Epithelial cell of proximal tubule (primary cell): ENCODE measurements at places on chromosomes 16 and 17. TPM values are rescaled to one million over a fixed set of nuclear protein-coding genes. Genes with fewer than 3 reads are reported as not detected.
A peak's percentile ranks its signal among the peaks of the same experiment; 100 is the strongest.

The FOXL1 gene
- total RNA-seq = 11.6 and 14.6 TPM in 2 replicates

The KARS1 gene
- total RNA-seq = 180 and 261 TPM in 2 replicates

The EZH1 gene
- total RNA-seq = 6.9 and 14.4 TPM in 2 replicates

The RHBDL3 gene
- total RNA-seq = under 0.01 TPM in 1 of 2 replicates, not detected in the other

The SLC5A10 gene
- total RNA-seq = not detected in 2 replicates

The MYLK3 gene
- 0.07 TPM in 1 of 2 replicates, not detected in the other for total RNA-seq

The PTX4 gene
- total RNA-seq = not detected in 2 replicates

The LGALS3BP gene
- total RNA-seq = 258 and 338 TPM in 2 replicates

DNA sequence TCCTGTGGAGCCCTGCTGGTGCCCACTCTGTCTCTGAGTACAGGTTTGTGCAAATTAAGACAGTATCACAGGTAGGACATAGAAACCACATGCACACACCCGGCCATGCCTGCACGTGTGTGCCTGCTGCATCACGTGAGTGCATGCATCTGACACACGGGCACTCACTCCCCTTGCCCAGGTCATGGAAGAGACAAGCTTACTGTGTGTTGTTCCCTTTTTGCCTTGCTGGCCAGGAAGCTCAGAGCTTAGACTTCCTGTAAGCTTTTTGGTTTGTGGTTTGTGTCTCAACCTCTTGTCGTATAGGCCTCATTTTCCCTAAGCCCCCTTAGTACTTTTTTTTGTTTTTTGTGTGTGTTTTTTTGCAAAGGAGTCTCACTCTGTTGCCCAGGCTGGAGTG, 25.0 kb downstream of the ZNF469 start:
- DNase-seq = no peak

- DNase-seq = no peak
These were observed 237.3 kb downstream of the XYLT1 start for GRCh38 chr16:17233318-17234002.

DNA sequence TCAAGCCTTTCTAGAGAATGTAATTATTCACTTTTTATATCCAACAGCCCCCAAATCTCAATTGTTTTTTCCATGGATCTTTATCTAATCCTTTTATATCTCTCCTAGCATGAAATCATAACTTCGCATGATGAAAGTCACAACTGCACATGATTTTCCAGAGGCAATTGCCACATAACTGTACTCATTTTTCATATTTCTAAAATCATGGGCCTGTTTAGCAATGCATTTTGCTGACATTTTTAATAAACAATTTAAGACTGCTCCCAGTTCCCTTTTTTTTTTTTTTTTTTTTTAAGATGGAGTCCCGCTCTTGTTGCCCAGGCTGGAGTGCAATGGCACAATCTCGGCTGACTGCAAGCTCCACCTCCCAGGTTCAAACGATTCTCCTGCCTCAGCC, 83.5 kb downstream of the VMP1 start:
- DNase-seq = no peak

DNA sequence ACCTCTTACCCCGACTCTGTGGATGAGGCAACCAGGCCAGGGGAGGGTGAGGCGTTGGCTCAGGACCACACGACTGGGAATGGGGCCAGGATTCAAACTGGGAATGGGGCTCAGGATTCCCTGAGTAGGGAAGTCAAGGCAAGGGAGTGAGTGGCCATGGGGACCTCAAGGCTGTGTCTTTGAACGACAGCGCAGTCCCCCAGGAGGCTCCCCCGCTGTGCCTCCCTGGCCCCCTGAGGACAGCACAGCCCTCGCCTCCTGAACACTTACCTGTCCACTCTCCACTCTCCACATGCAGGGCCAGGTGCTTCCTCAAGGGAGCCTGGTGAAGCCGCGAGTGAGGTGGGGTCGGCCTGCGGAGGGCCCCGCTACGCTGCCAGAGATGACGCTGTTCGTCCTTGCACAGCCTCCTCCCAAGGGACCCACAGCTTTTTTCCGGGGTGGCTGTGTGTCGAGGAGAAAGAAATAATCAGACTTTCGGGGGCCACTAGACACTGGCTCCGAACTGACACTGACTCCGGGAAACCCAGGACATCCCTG, 6.9 kb downstream of the ZNF469 start:
- no peak for DNase-seq

DNA sequence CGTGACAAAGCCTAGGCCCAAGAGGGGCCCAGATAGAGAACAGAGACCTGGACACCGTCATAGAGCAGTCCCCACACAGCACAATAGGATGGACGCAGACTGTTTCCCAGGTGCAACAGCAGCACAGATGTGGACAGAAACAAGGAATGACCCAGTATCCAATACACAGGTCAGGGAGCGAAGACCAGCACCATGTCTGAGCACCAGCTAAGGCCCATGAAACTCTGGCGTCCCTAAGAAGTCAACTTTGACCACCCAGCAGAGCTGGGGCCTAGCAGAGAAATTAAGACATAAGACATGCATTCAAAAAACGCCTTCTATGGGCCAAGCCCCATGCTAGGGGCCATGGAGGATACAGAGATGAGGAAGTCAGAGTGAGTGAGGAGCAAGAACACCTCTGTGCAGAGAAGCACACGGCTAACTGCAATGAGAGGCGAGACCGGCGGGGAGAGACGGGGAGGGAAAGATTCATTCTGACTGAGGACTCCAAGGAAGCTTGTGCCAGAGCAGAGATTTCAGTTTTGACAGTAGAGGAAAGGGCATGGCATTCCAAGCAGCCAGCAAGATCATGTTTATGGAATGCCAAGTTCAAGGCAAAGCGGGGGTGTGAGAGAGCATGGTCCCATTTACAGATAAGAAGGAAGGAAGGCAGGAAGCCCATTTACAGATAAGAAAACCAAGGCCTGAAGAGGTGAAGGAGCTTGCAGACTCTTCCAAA, 50.8 kb downstream of the PITPNM3 start:
- DNase-seq = peak; percentile 13

DNA sequence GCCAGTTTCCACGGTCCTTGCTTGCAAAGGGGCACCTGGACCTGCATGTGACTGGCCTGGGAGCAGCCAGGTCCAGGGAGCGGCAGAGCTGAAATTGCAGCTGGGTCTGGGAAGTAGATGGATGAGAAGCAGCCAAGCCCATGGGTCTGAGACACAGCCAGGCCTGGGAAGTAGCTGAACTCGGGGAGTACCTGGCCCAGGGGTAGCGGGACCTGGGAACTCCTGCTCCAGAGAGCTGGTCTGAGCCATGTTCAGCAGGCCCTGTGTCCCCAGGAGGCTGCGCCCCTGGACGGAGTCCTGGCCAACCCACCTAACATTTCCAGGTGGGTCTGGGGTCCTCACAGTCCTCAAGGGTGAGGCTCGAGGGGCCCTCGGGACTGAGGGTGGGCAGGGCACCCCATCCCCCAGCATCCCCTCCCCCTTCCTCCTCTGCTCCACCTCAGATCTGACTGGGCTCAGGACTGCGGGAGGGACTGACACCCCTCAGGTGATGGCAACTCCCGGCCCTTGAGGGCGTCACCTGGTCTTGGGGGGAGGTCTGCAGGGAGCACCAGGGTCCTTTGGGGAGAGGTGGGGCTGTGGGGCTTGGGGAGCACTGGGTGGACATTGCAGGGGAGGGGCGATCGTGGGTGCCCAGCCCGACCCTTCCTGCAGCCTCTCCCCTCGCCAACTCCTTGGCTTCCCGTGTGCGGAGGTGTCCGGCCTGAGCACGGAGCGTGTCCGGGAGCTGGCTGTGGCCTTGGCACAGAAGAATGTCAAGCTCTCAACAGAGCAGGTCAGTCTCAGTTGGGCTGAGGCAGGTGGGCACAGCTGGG, 3.0 kb downstream of the MSLN start:
- no peak for DNase-seq

DNA sequence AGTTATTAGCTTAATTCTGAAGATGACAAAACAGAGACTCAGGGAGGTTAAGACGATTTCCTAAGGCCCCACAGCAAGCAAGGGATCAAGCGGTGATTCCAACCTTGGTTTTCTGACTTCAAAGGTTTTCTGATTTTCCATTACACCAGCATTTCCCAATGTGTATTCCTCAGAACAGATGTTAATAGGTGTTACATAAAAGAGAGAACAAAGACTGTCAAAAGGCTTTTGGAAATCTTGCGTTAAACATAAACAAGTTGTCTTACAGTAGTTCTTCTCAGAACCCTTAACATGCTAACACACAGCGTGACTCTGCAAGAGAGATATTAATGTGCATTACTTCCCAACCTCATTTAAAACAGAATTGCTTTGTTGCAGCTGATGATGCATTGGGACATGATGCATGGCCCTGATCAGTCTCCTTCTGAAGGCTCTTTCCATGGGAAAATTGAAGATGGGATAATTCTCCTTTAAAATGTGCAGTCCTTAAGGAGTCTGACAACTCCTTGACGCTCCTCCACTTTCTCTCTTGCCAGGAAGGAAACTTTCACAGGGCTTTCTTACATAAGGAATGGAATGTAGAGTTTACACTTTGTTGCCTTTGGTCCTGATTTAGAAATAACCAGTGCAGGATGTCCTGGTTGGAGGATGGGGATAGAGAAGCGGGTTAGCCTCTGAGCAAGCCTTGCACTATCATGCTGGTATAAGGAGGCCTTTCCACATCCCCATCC, 21.5 kb upstream of the MMD start:
- no peak for DNase-seq

- no peak for DNase-seq
These were observed 6.3 kb upstream of the SECTM1 start for GRCh38 chr17:82339634-82340580.

GRCh38 chr17:83152745-83153611, 73.6 kb downstream of the METRNL start:
- no peak for DNase-seq

- no peak for DNase-seq
These were observed 7.5 kb downstream of the IL4R start for GRCh38 chr16:27321013-27321915.

- DNase-seq = no peak
These were observed 91.4 kb downstream of the CACNG3 start for GRCh38 chr16:24347556-24347955.

DNA sequence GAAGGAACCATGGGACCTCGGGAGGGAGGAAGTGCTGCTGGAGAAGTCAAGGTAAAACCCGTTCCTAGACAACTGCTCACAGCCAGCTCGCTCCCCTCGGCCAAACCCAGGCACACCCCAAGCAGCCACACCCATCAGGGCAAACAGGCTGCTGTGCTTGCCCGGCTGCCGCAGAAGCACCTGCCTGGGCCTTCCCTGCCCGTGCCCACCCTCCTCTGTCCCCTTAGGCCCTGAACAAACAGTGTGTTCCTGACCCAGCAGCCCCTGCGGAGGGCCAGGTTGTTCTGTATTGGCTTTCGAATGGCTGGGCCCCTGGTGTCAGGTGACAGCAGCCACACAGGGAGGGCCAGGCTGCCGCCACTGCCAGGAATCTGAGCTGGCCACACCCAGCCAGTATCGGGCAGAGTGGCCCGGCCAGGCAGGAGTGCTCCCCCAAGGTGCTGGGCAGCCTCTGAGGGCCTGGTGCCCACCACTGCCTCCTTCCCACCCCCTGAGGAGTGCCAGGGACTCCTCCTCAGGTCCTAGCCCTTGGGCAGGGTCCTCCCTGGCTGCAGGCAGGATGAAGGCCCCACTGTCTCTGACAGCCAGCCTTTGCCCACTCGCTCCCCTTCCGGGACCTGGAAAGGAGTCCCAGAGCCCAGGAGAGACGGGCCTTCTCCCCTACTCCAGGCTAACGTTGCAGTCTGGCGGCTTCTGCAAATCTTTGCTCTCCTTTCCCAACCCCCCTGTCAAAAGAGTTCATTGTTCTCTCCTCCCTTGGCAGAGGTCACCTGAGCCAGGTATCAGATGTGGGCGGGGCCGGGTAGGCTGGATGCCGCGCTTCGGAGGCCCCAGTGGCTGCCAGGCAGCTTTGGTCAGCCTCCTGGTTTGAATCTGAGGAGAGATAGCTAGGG, 24.0 kb downstream of the LLGL2 start:
- no peak for DNase-seq

- no peak for DNase-seq
These were observed 3.3 kb upstream of the BRD7 start for GRCh38 chr16:50371936-50372595.

DNA sequence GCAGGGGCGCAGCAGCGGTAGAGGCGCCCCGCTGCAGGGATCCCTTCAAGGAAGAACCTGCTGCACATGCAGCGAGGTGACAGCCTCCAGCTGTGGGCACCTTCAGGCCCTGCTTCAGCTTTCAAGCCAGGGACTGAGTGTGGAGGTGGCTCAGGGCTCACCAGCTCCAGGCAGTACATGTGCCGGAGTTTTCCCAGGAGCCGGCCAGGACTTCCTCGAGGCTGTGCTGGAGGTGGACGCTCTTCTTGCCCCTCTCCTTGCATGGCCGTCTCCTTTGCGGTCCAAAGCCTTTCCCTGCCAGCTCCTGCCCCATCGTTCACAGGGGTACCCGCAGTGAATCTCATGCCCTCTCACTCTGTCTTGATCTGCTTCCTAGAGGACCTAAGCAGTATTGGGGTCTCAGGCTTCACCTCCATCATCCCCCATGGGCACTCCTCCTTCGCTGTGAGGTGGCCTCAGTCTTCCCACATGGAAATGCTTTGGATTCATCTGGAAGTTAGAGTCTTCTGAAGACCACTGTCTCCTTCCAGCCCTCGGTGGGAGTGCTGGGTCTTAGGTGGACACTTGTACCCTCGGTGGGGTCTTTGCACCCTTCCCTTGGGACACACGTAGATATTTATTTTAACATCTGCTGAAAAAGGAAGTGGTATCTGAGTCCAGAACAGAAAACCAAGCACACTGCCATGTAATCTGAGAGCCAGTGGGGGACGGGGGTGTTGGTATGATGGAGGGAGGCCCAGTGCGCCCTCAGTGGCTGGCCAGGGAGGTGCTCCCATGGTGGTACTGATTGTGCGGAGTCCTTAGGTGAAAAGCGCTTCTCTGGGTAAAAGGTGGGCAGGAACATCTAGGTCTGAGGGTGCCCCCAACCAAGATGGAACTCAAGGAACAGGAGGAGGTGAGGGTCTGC, 7.0 kb downstream of the XYLT2 start:
- DNase-seq = no peak

DNA sequence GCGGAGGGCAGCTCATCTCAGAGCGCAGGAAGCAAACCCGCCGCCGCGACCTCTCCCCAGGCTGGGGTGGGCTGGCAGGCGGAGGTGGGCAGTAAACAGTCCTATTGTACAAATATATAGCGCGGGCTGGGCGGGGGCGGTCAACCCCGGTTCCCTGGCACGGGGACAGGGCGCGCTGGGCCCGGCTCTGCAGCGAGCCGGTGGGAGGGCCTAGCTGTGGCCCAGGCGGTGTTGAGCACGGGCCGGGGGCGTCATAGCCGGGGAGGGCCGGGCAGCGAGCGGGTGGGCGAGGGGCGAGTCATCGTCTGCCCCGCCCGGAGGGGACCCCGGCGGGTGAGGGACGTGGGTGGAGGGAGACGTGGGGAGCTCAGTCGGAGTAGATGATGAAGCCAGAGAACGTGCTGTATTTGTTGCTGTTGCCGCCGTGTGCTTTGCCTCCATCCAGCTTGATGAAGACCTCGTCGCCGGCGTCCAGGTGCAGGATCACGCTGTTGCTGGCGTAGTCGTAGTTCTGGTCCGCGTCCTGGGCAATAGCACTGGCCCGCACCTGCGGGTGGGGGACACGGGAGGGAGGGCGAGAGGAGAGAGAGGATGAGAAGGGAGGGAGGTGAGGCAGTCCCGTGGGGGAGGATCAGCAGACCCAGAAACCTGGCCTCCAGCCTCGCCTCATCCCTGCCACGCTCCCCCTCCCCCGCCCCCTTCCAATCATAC, 8.1 kb downstream of the C1QL1 start:
- no peak for DNase-seq

- DNase-seq = no peak
These were observed 81.3 kb downstream of the COX10 start for GRCh38 chr17:14150619-14151018.

- no peak for DNase-seq
These were observed 20.7 kb downstream of the MMP15 start for GRCh38 chr16:58046054-58046881.
